ENCODE measurements at places on chromosomes 13 and 19.

DNA sequence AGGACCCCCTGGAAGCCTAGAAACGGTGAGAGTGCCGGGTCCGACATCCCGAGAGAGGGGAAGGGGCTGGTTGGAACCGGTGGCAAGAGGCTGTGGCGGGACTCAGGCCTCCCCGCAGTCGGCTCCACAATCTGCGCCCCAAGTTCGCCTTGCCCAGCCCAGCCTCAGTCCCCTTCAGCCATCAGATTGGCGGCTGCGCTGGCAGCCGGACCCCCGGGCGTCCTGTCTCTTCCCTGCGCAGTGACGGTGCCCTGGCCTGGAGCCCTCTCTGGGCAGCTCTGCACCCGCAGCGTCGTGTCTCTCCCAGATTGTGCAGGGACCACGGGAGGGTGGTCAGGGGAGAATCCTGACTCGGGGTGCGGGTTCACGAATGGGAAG lies 315 bp downstream of the ZNF492 start:
- no peak for DNase-seq

DNA sequence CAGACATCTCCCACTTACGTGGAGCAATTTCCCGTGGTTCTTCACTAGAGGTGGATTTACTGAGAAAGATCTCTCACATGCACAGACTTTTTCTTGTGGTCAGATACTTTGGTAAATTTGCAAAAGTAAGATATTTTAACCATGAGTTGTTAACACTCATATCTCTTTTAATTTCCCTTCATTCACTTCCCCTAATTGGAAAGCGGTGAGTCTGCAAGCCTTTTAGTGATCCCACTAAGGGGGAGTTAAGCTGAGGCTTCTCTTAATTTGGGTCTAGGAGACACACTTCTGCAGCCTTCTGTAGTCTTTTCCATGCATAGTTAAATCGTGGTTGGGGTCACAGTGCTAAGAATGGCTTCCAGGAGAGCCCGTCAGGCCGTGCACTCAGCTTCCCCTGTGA lies 30.7 kb upstream of the SERPINE3 start:
- DNase-seq, result no peak

GRCh38 chr13:77114271-77114670 lies 87.3 kb upstream of the FBXL3 start:
- DNase-seq, result no peak

DNA sequence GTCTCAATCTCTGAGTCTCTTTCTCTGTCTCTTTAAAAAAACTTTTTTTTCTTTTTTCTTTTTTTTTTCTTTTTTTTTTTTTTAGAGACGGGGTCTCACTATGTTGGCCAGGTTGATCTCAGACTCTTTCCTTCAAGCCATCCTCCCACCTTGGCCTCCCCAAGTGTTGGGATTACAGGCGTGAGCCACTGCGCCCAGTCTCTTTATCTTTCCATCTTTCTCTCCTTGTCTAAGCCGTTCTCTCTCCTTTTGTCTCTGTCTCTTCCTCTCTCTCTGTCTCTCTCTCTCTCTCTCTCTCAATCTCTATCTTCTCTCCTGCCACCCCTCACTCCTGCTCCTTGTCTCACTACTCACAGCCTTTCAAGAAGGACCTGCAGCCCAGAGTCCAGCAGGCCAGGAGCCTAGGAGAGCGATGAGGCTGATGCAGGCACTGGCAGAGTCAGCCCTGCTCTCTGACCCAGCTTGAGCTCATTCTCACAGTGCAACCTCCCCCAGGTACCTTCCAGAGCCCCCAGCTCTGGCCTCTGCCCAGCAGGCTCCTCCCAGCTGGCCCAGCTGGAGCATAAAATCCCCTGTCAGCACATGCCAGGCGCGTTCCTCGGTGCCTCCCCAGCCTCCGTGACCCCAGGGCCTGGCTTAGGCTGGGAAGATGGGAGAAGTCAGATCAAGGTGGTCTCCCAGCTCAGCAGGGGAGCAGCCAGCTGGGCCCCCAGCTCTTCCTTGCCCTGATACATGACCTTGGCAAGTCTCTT lies at the start of gene NPHS1:
Gene NPHS1 (minus strand): TSS at position 476 of the 752 bp plus-strand sequence. CDS start 667 bp downstream, outside the sequence.
- DNase-seq, result no peak

GRCh38 chr19:39951065-39951650 lies 16.7 kb upstream of the FCGBP start:
- DNase-seq, result no peak

DNA sequence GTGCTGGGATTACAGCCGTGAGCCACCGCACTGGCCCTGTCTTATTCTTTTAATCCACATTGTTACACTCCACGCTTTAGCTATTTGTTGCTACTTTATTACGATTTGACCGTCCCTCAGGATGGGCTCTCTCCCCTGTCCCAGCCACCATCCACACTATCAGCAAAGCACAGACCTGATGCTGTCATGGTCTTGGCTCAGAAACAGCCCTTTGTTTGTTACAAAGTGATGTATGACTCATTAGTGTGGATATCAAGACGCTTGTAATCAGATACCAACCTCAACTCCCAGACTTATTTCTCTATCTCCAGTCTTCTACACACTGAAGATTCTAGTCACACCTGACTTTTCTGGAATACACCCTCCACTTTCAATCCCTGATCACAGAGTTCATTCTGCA lies 84.6 kb upstream of the FREM2 start:
- DNase-seq, result no peak

GRCh38 chr19:5192568-5192967 lies 148.0 kb downstream of the PTPRS start:
- DNase-seq, result no peak

DNA sequence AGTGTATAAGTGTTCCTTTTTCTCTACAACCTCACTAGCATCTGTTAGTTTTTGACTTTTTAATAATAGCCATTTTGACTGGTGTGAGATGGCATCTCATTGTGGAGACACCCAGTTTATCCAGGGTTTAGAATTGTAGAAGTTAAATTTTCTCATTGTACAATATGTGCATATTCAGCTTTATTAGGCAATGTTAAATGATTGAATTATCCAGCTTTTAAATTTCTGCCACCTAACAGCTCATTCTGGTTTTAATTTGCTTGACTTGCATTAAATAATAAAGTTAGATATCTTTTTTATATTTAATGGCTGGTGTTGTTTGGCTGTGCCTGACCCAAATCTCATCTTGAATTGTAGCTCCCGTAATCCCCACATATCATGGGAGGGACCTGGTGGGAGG lies 46.7 kb upstream of the ZNF30 start:
- no peak for DNase-seq

- peak; percentile 67 for DNase-seq
Measured at GRCh38 chr13:113951246-113951999, 22.5 kb downstream of the C13orf46 start.

DNA sequence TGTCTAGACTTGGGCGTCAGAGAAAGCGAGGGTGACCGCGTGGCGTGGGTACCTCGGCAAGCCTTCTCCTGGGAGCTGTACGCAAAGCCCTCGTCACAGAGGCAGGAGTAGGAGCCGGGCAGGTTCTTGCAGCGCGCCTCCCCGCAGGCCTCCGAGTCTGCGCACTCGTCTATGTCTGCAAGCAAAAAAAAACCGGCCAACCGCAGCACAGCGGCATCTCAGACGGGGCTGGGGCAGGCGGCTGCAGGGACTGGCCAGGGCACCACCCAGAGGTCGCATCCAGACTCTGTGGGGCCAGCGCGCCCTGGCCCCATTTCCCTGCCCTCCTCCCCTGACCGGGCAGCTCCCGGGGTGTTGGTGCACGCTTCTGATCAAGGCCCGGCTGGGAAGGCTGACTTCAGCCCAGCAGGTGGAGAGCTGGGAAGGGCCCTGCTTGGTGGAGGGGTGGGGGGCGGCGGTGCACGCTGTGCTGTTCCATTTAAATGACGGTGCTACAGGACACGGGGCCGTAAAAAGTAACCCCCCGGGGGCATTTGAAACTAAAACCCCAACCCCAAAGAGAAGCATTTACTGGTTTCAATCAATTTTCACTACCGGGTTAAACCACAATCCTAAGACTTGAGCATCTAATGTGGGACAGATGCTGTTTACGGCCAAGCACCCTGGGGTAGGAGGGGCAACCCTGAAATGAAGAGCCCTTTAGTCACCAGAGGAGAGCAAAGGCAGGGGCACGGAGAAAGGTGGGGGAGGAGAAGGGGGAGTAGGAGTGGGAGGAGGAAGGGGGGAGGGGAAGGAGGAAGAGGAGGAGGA lies 28.2 kb downstream of the GAS6 start:
- no peak for DNase-seq

DNA sequence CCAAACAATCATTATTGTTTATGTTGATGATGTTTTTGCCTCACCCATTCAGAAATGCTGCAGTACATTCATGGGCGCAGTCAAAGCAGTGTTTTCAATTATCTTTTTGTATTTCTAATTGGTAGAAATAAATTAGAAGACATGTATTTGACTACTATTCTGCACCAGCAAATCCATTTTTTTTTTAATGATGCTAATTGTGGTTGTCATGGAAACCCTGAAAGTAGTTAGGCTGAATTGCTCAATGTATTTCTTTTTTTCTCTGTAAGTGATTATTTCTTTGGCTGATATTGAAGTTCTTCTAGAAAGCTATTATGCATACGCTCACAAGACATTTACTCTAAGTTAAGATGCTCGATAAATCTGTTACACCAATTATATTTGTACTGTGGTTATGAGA lies 101.2 kb downstream of the RFC3 start:
- no peak for DNase-seq

DNA sequence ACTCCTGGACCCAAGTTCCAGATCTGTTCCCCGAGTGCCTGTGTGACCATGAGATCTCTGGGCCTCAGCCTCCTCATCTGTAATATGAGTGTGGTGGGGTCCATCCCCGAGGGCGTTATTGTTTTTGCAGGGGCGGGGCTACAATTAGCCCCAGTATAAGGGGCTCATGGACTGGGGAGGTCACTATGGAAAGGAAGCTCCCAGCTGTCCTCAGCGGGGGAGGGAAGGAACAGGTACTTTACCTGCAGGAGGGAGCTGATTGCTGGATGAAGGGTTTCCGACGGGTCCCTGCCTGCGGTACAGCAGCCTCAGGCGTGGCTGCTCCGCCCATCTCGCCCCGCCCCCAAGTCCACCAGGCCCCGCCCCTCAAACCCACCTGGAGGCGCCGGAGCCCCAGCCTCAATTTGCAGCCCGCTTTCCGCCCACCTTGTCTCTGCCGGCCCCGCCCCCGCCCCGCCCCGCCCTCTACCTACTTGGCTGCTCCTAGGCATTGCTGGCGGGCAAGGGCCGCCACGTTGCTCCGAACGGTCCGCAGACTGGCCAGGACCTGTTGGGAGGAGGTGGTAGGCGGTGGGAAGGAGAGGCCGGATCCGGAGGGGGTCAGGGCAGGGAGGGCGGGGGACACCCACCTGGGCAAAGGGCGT lies 5.5 kb downstream of the PDE4C start:
- DNase-seq, result no peak

DNA sequence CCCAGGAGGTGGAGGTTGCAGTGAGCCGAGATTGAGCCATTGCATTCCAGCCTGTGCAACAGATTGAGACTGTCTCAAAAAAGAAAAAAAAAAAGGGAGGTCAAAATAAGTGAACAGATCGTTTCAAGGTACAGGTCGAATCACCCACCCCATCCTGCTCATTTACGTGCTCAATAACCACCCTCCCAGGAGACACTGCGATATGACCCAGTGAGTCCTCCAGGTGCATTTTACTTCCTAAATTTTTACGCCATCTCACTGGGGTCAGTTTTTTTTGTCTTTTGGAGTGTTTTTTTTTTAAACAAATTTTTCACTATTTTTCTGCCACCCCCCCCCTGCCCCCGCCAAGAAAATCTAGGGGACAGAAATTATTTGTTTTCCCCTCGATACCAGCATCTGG lies 68.1 kb downstream of the ZNF486 start:
- DNase-seq, result no peak

DNA sequence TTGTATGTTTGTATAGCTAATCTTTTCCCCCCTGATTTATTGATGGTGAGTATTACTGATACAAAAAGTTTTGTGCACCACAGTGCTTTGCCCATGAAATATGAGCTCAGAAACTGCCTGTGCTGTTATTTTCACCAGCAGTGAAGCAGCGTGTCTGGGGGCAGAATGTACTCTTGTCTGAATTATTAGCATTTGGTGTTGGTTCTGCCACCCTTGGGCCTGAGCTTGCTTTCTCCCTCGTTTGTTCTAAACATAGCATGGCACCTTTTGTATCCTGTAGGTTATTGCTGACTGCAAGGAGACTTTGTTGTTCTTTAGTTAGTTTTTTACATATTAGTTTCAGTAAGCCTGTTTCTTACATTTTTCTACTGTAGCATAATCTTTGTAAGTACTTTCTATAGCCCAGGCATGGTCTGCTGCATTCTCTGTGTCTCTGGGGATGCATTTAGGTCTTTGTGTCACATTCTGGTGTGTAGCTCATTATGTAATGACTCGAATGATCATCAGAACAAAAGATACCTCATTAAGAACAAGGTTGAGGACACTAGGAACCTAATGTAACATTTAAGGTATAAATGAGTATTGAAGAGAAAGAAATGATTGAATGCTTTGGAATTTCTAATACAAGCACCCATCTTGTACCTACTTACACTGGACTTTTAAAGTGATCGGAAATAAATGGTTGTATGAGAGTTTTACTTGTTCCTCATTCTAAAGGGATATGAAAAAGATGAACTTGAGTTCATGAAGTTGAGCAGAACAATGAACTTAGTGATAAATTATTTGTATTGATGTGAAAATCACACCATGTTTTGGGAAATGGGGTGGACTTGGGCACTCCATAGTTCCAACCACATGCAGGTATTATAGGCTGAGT lies 50.3 kb upstream of the GPI start:
- no peak for DNase-seq

DNA sequence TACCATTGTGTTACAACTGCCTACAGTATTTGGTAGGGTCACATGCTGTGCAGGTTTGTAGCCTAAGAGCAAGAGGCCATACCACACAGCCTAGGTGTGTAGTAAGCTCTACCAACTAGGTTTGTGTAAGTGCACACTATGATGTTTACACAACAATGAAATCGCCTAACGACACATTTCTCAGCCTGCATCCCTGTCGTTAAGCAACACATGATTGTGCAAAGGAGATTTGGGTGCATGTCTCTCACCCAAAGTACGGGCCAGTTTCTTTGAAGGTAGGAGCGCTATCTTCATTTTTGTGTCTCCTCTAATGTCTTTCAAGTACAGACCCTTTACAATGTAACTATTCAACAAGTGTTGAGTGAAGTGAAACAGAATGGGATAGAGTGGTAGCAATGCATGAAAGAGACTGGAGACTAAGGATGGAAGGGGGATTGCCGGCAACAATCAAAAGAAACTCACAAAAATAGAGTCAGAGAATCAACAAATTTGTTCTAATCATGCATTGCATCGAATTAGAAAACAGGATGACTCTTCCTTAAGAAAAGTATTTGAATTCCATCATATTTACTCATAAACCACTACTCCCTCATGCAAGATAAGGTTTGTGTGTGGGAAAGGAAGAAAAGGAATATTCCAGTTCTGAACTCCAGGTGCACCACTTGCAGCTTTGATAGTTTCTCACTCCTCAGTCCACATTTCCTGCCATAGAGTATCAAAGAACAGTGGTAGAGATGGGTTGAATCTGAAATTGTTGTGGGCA lies 60.2 kb upstream of the TNFRSF19 start:
- no peak for DNase-seq

- peak; percentile 66 for DNase-seq
Measured at GRCh38 chr19:33819880-33820781, 23.5 kb downstream of the KCTD15 start.

Data from CD4-positive, alpha-beta T cell treated with Interferon alpha-2 for 1 hour (primary cell).